ENCODE measurements at places on chromosomes 5 and 9.

DNA sequence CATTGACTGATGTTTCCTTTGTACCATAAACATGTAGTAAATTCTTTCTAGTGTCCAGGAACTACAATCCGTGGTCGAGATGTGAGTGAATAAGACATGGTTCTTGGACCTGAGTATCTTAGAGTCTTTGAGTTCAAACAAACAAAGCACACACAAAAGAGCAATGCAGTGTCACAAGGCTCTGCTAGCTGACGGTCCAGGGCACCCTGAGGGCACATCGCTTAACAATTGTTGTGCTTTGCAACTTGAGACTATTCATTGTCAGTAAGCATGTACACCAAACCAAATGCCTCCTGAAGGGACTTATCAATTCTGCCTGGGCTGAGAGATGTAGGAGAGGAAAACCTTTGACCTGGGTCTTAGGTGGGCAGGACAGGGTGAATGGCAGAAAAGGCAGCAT lies 84.8 kb downstream of the CAMK4 start:
- DNase-seq, result no peak

GRCh38 chr5:150399524-150400211 lies 13.0 kb downstream of the CD74 start:
- DNase-seq, result no peak

- no peak for DNase-seq
Observed at GRCh38 chr9:124415852-124416484, 726 bp upstream of the PSMB7 start.

GRCh38 chr5:83265318-83265717 lies 188.0 kb downstream of the XRCC4 start:
- DNase-seq, result no peak

DNA sequence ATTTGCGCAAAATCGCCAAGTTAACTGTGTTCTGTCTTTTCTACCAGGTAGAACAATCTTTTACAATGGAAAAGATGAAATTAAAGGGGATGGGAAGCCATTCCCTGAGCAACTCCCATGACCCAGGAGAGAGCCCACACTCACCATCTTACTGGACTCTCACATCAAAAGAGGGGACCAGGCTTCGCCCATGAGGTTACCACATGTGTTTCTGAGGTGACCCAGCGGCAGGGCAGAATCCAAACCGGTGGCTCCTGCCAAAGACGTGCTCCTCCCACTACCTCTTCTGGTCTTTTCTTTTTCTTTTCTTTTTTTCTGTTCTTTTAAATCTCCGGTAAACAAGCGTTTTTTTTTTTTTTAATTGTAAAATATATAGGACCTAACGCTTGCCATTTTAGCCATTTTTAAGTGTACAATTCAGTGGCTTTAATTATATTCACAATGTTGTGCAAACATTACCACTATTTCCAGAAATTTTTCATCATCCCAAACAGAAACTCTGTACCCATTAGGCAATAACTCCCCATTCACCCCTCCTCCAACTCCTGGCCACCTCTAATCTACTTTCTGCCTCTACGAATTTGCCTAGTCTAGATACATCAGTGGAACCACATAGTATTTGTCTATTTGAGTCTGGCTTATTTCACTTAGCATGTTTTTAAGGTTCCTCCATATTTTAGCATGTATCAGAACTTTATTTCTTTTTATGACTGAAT lies 19.3 kb downstream of the PTPN3 start:
- no peak for DNase-seq

DNA sequence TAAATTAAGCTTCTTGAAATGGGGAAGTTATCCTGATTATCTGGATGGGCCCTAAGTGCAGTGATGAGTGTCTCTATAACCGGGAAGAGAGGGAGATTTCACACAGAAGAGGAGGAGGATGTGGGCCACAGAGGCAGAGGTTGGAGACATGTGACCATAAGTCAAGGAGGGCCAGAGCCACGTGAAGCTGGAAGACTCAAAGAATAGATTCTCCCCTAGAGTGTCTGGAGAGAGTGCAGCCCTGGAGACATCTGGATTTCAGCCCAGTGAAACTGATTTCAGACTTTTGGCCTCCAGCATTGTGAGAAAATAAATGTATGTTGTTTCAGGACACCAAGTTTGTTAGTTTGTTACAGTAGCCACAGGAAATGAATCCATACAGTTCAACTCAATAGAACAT lies 442.9 kb downstream of the NTRK2 start:
- DNase-seq, result no peak

- no peak for DNase-seq
Observed at GRCh38 chr5:81417052-81417451, 23.1 kb upstream of the ACOT12 start.

DNA sequence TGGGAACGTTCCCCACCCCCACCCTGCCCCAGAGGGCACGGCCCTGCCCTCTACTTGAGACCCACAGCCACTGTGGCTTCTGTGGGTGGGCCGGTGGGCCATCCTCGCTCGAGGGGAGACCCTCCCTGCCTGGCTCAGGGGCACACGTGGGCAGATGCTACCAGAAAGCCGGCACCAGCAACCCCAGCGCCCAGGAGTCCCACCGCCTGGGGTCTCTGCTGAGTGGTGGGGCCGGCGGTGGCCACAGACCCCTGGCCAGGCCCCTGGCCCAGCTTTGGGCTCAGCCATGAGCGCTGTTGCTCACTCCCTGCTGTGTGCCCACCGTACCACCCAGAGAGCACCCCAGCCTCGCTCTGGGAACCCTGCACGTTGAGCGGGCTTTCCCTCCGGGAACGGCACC lies 16.5 kb upstream of the NRARP start:
- no peak for DNase-seq

DNA sequence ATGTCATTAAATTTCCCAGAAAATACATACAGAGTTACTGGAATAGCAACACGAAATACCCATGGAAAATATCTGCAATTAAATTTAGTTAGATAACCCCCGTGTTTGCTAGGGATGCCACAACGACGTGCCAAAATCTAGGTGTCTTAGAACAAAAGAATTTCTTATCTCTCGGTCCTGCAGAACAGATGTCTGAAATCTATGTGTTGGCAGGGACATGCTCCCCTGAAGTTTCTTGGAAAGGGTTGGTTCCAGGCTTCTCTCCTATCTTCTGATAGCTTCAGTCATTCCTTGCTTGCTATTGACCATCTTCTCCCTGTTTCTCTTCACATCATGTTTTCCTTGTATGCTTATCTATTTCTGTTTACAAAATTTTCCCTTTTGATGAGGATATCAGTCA lies 1067.0 kb downstream of the CDH18 start:
- no peak for DNase-seq

- DNase-seq, result no peak
Observed at GRCh38 chr5:144831650-144832049, 661.0 kb downstream of the KCTD16 start.

GRCh38 chr5:90133941-90134340 lies 275.6 kb downstream of the CETN3 start:
- no peak for DNase-seq

- DNase-seq, result peak; percentile 72
Observed at GRCh38 chr9:94603259-94604160, 9.9 kb upstream of the FBP2 start.

DNA sequence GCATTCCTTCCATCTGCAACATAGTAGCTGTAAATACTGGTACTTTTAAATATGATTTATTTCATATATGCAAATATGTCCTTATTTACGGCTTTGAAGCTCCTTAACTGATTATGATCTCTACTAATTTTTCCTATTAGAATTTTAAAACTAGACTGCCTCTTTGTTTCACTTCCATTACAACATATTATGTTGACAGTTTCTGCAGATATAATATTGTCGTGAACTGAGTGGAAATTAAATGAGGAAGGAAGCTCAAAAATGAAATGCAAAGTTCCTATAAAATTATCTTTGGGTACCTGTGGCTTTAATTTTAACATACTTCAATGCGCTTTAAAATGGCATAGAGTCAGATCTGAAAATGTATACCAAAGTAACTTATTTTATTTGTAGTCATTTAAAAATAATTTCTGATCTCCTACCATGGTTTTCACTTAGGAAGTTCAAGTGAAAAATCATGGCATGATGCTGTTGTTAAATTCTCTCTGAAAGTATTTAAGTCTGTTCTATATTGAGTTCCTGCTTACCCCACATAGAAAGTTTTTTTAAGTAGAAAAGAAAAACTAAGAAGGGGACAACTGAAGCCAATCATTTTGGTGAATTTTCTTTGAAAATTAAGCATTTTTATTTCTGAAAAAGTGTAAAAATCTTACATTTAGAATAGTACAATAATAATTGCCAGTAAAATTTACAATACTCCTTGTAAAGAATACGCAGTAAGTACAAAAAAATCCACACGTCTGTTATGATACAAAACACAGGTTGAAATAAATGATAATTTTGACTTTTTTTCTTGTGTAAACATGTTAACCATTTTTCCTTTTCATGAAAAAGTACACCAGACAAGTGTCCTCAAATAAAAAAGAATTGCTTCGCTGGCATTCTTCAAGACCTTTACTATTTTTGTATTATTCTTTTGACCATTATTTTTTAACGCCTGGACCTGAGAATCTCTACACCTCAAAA lies 2.6 kb downstream of the FOXD1 start:
- DNase-seq, result no peak

DNA sequence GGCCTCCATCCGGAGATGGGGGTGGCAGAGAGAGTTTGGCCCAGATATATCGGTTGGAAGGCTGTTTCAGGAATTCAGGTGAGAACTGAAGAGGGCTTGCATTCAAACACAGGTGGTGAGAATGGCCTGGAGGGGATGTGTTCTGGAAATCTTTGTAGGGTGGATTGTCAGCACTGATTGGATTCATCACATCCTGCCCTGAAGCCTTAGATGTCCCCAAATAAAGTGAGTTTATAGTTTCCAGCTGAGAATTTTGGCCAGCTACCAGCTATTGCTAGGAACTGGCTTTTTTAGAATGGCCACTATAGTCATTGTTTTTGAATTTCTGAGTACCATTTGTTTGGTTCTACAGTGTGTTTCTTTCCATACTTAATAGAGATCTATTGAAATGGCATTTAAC lies 46.1 kb upstream of the ANKH start:
- no peak for DNase-seq

- DNase-seq, result no peak
Observed at GRCh38 chr5:171667341-171668096, 118.1 kb upstream of the SMIM23 start.

DNA sequence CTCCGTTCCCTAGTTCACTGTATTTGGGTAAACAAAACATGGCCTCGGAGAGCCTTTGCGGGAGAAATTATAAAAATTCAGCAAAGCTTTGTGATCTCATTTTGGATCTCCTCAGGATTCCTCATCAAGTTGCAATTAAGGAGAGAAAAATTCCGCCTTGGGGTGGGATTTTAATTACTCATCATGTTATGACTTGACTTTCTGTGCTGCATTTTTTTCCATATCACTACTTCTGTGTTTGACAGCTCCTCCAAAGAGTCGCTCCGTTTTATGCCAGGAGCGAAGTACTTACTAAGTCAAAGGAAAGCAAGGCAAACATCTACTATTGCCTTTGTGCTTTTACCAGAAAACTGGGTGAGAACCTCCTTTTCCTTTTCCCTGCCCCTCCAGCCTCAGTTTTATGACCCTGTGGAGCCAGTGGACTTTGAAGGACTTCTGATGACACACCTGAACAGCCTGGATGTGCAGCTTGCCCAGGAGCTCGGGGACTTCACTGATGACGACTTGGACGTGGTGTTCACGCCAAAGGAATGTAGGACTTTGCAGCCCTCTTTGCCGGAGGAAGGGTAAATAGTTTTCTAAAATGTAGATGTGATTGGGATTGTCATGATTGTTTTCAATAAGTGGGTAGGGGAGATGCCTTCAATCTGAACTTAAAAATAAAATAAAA lies 71.5 kb downstream of the DOCK8 start:
- no peak for DNase-seq

All from HL-60 (cell line).